ENCODE measurements at places on chromosomes 12 and 14.

- H3K4me3 ChIP-seq, result no peak overlapping the region
- no peak for DNase-seq
- peaks cover 37% of the 10 kb centered on the region for H3K36me3 ChIP-seq
- no peaks in the 10 kb centered on the region for H3K27me3 ChIP-seq
Measured at GRCh38 chr12:50677858-50678257, 86.0 kb upstream of the ATF1 start.

DNA sequence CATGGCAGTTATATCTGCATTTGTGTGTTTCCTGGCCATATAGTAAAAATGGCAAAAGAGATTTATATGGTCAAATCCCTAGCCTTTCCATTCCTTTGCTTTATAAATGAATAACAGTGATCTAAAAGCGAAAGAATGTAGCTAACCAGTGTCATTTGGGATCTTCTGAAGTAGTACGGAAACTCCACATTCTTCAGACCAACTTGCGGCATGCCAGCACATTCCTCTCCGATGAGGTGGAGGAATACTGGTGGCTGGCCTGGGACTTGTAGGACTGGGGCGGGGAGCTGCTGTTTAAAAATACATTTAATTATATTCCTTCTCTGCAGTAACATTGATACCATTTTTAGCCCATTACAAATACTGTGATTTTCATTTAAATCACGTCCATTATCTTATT lies 85.3 kb downstream of the SAMD4A start:
- peaks cover 56% of the 10 kb centered on the region for H3K4me1 ChIP-seq
- H3K4me3 ChIP-seq, result peak overlapping the region; percentile 43
- H3K36me3 ChIP-seq, result no peaks in the 10 kb centered on the region
- DNase-seq, result peak; percentile 73

DNA sequence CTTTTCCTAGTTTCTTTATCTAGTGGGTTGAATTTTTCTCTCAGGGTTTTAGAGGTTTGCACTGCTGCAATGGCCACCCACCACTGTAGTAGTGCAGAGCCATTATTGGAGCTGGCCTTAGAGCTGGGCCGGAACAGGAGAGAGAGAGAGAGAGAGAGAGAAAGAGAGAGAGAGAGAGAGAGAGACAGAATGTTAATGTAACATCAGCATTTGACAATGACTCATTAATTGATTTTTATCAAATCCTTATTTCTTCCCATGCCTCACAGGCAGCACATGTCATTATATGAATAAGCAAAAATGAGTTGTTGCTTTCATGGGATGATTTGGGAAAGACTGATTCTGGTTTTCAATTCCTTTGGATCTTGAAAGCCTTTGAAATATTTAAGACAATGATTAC lies 76.3 kb upstream of the PPP4R3A start:
- H3K27me3 ChIP-seq, result no peaks in the 10 kb centered on the region
- H3K4me1 ChIP-seq, result no peaks in the 10 kb centered on the region
- peaks cover 9% of the 10 kb centered on the region for H3K36me3 ChIP-seq
- H3K4me3 ChIP-seq, result no peak overlapping the region

GRCh38 chr12:101855364-101855884 lies 22.0 kb upstream of the DRAM1 start:
- no peak for DNase-seq
- no peak overlapping the region for H3K27ac ChIP-seq

GRCh38 chr12:120822832-120823503 lies 81.2 kb downstream of the SPPL3 start:
- no peaks in the 10 kb centered on the region for H3K27me3 ChIP-seq
- H3K27ac ChIP-seq, result no peak overlapping the region
- no peaks in the 10 kb centered on the region for H3K36me3 ChIP-seq
- no peak for DNase-seq

DNA sequence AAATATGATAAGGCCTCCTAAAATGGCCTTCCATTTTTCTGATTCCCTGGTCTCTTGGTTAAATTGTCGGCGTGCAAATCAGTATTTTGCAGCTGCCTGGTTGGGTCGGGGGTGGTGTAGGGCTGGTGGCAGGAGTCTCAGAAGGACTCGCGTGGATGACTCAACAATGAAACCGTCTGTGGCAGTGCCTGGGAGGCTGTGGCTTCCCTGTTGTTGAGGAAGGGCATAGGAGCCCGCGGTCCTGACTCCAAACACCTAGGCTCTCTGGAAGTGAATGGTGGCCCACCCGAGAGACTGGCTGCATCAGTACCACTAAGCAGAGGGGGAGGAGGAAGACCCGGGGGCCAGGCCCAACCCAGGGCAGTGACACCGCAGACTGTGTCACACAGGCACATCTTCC lies 207.9 kb downstream of the TTC7B start:
- no peak overlapping the region for H3K4me3 ChIP-seq
- no peak for DNase-seq
- H3K27ac ChIP-seq, result no peak overlapping the region
- H3K4me1 ChIP-seq, result peaks cover 3% of the 10 kb centered on the region

GRCh38 chr14:103346286-103346685 lies 12.2 kb downstream of the EIF5 start:
- DNase-seq, result no peak
- no peaks in the 10 kb centered on the region for H3K4me1 ChIP-seq
- H3K27ac ChIP-seq, result no peak overlapping the region
- no peaks in the 10 kb centered on the region for H3K27me3 ChIP-seq
- H3K36me3 ChIP-seq, result peaks cover 27% of the 10 kb centered on the region

GRCh38 chr12:109153821-109154441 lies 37.5 kb downstream of the ACACB start:
- H3K4me3 ChIP-seq, result peak overlapping the region; percentile 76
- peaks cover 4% of the 10 kb centered on the region for H3K4me1 ChIP-seq
- peak overlapping the region; percentile 86 for H3K27ac ChIP-seq
- DNase-seq, result no peak
- H3K27me3 ChIP-seq, result no peaks in the 10 kb centered on the region
- no peaks in the 10 kb centered on the region for H3K36me3 ChIP-seq

DNA sequence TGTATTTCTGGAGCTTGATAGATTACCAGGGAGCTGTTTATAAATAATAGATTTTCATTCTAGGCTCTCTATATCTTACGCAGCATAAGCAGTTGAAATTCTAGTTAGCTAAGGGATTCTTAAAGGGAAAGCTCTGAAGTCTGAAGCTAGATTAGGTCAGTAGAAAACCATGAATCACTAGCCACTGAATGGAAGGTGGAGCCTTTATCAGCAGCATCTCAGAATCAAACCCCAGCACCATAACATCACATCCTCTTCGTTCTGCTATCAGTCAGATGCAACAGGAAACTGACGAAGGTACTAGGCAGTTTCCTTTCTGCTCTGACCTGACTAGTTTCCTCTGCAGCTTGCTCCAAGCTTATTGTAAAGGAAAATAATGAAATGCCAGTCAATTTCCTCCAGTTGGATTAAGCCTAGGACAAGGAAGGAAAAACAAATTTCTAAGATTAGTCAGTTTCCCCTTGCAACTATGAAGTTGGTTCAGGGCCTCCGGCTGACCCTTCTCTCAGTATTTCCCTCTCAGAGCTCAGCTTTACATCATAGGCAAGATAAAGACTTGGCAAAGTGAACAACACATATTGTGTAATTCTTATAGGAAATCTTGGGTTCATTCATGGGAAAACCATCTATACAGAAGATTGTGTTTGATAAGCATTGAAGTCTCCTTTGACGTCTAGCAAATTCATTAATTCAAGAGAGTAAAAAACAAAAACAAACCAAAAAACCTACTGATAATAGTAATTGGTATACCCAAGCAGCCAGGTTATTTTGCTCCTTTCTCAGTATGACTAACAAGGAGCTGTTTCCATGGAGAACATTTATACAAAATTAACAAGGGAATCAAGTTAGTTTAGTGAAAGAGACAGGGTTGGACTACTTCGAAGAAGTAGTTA lies 43.4 kb upstream of the CFAP54 start:
- H3K4me1 ChIP-seq, result no peaks in the 10 kb centered on the region
- DNase-seq, result no peak
- no peaks in the 10 kb centered on the region for H3K36me3 ChIP-seq
- H3K4me3 ChIP-seq, result no peak overlapping the region
- no peaks in the 10 kb centered on the region for H3K27me3 ChIP-seq
- peak overlapping the region; percentile 63 for H3K27ac ChIP-seq

GRCh38 chr12:90909069-90909770 lies 45.8 kb downstream of the CCER1 start:
- no peaks in the 10 kb centered on the region for H3K36me3 ChIP-seq
- no peaks in the 10 kb centered on the region for H3K4me1 ChIP-seq
- H3K4me3 ChIP-seq, result no peak overlapping the region
- H3K27ac ChIP-seq, result no peak overlapping the region
- DNase-seq, result no peak

DNA sequence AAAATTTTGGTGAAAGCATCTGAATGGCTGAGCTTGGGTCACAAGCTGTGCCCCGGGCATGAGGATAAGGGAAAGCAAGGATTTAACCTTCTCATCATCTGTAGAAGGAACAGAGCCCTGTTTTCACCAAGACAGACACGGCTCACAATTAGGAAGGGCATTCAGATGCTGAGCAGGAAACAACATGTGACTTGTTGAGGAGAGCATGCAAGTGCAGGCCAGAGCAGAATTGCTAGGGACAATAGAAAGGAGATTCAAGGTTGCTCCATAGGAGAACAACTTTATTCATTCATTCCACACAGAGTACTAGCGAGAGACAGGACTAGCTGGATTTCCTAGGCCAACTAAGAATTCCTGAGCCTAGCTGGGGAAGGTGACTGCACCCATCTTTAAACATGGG lies 14.6 kb upstream of the RILPL1 start:
- H3K4me3 ChIP-seq, result no peak overlapping the region
- H3K4me1 ChIP-seq, result no peaks in the 10 kb centered on the region
- DNase-seq, result no peak
- H3K27me3 ChIP-seq, result no peaks in the 10 kb centered on the region
- H3K27ac ChIP-seq, result no peak overlapping the region

- H3K27ac ChIP-seq, result no peak overlapping the region
- no peaks in the 10 kb centered on the region for H3K36me3 ChIP-seq
Measured at GRCh38 chr14:55749201-55749812, 169.3 kb downstream of the KTN1 start.

- H3K27ac ChIP-seq, result no peak overlapping the region
- H3K27me3 ChIP-seq, result no peaks in the 10 kb centered on the region
- H3K36me3 ChIP-seq, result no peaks in the 10 kb centered on the region
Measured at GRCh38 chr12:82880442-82880901, 193.8 kb downstream of the TMTC2 start.

DNA sequence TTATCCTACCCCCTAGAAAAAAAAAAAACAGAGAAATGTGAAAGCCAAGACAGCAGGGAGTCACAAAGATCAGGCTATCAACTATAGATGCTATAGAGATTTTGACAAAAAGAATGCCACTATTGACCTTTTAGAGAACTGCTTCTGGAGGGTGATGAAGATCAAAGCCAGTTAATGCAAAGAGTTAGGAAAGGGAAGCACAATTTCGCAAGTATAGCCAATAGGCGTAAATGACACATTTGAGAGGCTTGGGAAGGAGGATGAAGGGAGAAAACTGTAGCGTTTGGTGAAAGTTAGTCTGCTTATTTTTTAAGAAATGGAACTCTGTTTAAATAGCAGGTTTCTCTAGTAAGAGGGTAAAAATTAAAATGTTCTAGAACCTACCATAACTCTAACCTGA lies 190.7 kb downstream of the DUSP6 start:
- no peak overlapping the region for H3K4me3 ChIP-seq
- H3K4me1 ChIP-seq, result peaks cover 16% of the 10 kb centered on the region
- H3K27ac ChIP-seq, result no peak overlapping the region
- no peak for DNase-seq
- H3K36me3 ChIP-seq, result no peaks in the 10 kb centered on the region

DNA sequence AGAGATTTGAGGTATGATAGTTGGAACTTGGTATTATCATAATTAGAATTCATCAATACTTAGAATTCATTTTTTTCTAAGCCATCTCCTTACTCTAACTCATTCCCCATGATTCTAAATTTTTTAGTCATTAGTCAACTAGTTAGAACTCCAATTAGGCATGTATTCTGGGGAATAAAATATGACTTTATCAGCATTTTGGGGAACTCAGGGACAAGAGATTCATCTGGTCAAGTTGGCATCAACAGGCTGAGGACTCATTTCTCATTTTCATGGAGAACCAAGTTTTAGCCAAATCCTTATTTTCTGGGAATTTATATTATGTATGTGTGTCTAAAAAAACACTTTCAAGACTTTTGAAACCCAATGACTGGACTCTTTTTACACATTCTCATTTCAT lies 29.2 kb downstream of the DIP2B start:
- no peaks in the 10 kb centered on the region for H3K4me1 ChIP-seq
- no peaks in the 10 kb centered on the region for H3K36me3 ChIP-seq
- no peak overlapping the region for H3K4me3 ChIP-seq
- no peaks in the 10 kb centered on the region for H3K27me3 ChIP-seq
- DNase-seq, result no peak

DNA sequence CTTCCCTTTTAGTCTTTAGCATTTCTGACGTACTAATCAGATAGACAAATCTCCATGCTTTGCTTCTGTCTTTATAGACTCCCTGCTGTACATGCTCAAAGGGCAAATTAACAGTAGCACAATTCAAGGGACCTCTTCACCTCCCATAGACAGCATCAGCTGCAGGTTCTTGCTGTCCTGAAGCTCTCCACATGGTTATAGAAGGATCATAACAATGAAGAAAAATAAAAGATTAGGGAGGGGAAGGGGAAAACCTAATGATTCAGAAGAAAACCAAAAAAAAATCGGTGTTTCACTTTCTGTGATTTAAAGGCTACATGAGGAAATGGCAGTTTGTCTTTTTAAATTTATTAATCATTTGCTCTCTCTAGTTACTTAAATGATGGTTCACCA lies 155.5 kb downstream of the PTCSC3 start:
- H3K4me3 ChIP-seq, result no peak overlapping the region
- no peaks in the 10 kb centered on the region for H3K4me1 ChIP-seq
- no peak for DNase-seq
- H3K27me3 ChIP-seq, result no peaks in the 10 kb centered on the region
- no peak overlapping the region for H3K27ac ChIP-seq
- H3K36me3 ChIP-seq, result no peaks in the 10 kb centered on the region

- DNase-seq, result no peak
- H3K4me1 ChIP-seq, result peaks cover 2% of the 10 kb centered on the region
- peak overlapping the region; percentile 25 for H3K27ac ChIP-seq
- no peaks in the 10 kb centered on the region for H3K27me3 ChIP-seq
- H3K36me3 ChIP-seq, result no peaks in the 10 kb centered on the region
Measured at GRCh38 chr12:108713471-108713870, 17.8 kb downstream of the CORO1C start.

GRCh38 chr12:115798309-115798917 lies 479.1 kb downstream of the MED13L start:
- no peak for DNase-seq
- no peak overlapping the region for H3K27ac ChIP-seq
- H3K4me3 ChIP-seq, result no peak overlapping the region
- no peaks in the 10 kb centered on the region for H3K4me1 ChIP-seq
- no peaks in the 10 kb centered on the region for H3K36me3 ChIP-seq

GRCh38 chr12:47717443-47718193 lies 7.7 kb downstream of the ENDOU start:
- peak; percentile 64 for DNase-seq
- no peaks in the 10 kb centered on the region for H3K36me3 ChIP-seq
- peak overlapping the region; percentile 20 for H3K4me3 ChIP-seq

DNA sequence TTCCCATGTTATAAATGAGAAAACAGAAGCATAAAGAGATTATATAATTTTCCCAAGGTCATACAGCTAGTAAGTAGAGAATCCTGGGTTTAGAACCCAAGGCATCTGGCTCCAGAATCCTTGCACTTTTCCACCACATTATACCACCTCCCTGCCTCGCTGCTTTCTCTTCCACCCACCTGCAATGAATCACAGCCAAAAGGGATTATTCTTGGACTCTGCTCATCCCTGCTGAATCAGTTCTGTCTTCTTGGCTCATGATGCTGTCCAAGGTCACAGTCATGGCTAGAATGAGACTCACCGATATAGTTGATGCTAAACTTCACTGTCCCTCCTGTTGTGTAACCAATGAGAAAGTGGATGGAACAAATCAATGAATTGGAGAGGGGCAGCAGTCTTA lies 356.6 kb downstream of the FUT8 start:
- no peak overlapping the region for H3K27ac ChIP-seq
- no peaks in the 10 kb centered on the region for H3K4me1 ChIP-seq
- no peak overlapping the region for H3K4me3 ChIP-seq
- no peaks in the 10 kb centered on the region for H3K27me3 ChIP-seq
- H3K36me3 ChIP-seq, result no peaks in the 10 kb centered on the region
- no peak for DNase-seq

Measured in ascending aorta (tissue), 2 donors.